Tibial nerve (tissue), 4 donors: ENCODE measurements at places on chromosomes 3 and 15.

GRCh38 chr3:129289201-129289921 lies 10.7 kb downstream of the HMCES start:
- no peak for DNase-seq

GRCh38 chr3:107767897-107768605 lies 245.3 kb downstream of the BBX start:
- DNase-seq = no peak

DNA sequence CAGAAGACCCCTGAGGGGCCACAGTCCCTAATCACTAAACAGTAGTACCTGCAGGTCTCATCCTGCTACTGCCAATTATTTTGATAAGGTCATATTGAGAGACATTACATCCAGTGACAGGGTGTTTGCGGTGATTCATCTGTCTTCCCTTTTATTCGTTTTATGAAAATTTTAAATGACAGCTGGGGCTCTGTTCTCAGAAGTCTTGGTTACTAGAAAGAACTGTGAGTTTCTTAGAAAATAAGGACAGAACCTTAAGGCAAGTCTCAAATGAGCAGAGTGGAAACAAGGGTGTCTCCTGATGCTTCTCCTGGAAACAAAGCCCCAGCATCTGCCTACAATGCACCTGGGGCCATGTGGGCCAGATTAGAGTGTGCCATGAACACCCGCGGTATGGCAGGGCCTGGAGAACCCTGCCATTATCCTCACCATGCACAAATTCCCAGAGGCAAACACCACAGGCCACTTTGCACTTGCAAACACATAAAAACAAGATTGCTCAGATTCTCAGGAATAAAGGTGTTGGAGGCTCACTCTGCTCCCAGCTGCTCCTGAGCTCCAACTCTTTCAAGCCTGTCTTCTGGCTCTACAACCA lies 66.3 kb upstream of the IQSEC1 start:
- DNase-seq = no peak

DNA sequence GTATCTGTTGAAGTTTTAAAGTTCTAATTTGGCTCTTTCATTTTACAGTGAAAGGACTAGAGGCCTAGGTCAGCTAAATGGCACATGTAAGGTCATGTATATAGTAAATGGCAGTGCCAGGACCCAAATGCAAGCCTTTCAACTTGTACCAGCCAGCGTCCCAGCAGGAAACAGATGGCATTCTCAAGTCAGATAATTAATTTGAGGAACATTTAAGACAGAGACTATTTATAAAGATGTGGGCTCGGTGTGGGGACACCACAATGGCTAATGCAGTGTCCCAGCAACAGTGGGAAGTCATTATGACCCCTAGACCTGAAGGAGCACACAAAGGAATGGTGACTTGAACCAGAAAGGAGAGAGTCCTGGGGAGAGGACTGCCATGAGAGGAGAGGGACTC lies 6.1 kb downstream of the MINDY4B start:
- DNase-seq = no peak

DNA sequence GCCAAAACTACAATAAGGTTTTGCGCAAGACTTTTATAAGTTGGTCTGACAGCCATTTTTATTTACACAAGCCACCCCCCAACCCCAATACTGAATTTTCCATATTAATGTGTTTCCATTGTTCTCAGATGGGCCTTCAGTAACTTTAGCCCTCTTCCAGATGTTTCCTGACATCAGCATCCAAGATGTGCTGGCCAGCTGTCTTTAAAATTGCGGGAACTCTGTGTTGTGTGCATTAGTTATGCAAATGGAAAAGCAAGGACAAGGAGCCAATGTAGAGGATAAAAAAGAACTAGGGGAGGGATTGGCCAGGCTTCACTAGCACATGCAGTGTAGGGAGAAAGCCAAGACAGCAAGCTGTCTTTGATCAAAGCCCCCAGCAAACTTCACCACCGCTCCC lies 45.4 kb downstream of the COMMD2 start:
- no peak for DNase-seq

- DNase-seq = no peak
These were observed 8.0 kb downstream of the TGFBR2 start for GRCh38 chr3:30614373-30614772.

- no peak for DNase-seq
These were observed 12.1 kb upstream of the OXSR1 start for GRCh38 chr3:38153221-38153620.

- no peak for DNase-seq
These were observed 260.5 kb downstream of the PTPRG start for GRCh38 chr3:61821823-61822251.

DNA sequence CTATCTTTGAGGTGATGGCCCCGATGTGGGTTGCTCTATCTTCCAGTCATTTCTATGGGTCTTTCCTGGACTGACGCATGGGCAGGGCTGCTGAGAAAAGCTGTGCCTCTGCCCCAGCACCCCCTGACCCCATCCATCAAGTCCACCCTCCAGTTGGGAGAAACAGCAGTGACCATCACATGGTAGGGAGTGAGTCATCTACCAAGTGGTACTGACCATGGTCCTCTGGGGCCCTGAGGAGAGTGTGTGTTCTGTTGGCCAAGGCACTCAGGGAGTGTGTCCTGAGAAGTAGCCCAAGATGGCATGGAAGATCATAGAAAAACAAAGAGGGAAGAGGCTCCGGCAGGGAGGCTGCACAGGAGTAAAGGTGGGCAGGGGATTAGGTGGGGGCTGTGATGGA lies 1.6 kb upstream of the DNAH1 start:
- no peak for DNase-seq

DNA sequence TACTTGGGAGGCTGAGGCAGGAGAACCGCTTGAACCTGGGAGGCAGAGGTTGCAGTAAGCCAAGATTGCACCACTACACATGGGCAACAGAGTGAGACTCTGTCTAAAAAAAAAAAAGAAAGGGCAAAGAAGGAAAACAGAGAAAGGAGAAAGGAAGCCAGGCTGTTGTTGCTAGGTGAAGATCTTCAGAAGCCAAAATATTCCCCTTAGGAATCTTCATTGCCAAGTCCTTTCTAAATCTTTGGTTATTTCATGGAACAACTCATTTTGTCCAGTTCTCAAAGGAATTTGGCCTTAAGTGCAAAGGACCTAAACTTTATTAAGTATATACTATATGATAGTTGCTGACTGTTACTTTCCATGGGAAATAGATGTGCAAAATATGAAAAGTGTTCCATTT lies 59.2 kb upstream of the OSBPL11 start:
- no peak for DNase-seq

DNA sequence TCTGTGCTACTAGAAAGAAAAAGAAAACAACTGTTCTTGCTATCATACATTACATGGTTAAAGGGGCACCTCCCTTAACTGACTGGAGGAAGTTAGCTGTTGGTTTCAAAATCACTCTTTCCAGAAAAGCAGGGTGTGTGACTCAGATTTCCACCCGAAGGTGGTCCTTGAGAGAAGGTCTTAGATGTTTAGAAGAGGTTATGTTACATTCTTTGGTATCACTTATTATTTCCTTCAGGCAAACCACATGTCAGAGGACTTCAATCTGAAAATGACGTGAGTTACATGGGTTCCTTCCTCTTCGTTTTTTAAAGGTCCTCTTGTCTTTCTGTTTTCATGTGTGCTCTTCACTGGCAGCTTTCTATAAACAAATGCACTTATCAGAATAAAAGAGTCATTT lies 307.9 kb upstream of the CBLB start:
- no peak for DNase-seq

- no peak for DNase-seq
These were observed 145.3 kb upstream of the DPH6 start for GRCh38 chr15:35691173-35691761.

DNA sequence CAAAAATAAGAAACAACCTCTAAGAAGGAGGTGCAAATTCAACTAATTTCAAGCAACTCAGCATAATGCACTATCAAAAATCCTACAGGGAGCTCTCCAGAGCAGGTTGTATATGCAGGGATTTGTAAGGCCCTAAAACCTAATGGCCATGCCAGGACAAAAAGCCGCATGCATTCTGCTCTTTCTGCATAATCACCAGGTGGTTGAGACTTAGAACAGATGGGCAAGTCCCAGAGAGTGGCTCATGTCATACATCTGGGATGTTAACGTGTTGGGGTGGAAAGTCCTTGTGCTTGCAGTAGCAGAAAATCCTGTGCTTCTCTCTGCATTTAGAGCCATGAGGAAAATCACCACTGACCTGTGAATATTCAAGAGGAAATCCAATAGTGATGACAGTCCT lies 1002.9 kb downstream of the AGBL1 start:
- DNase-seq = no peak

DNA sequence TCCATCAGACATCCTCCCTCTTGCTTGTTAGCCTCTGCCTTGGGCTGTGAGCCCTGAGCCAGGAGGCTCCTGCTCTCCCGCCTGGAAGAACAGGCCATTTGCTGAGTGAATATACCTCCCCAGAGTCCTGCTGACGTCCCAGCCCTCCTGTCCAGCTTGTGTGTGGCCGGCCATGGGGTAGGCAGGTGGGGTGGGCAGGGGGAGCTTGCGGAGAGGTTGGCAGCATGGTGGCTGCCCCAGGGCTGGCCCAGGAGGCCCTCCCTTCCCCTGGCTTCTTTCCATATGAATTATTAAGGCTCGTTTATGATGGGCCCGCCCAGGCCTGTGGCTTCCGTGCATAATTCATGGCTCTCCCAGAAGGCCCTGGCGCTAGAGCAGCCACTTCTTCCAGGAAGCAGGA lies 18.7 kb downstream of the CACNA2D2 start:
- no peak for DNase-seq

GRCh38 chr15:63391669-63392360 lies 10.2 kb upstream of the CA12 start:
- no peak for DNase-seq

DNA sequence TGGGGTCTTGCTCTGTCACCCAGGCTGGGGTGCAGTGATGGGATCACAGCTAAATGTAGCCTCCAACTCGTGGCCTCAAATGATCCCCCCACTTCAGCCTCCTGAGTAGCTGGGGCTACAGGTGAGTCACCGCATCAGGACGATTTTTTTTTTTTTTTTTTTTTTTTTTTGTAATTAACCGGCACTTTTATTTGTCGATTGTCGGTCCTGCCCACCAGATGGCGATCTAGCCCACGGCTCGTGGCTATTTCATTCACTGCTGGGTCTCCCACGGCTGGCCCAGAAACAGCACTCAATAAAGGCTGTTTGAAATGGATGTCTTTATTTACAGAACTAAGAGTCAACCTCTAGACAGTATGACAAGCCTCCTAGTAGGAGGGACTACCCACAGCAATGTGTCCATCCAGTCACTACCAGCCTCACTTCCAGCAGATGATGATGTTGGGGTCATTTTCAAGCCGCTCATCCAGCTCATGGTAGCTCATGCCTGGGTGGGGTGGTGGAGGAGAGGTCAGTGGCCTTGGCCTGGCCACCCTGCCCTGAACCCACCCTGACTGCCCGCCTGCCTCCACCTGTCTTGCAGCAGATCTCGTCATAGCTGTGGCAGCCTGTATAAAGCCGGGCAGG lies 1.8 kb upstream of the ZMYND10 start:
- DNase-seq = no peak

DNA sequence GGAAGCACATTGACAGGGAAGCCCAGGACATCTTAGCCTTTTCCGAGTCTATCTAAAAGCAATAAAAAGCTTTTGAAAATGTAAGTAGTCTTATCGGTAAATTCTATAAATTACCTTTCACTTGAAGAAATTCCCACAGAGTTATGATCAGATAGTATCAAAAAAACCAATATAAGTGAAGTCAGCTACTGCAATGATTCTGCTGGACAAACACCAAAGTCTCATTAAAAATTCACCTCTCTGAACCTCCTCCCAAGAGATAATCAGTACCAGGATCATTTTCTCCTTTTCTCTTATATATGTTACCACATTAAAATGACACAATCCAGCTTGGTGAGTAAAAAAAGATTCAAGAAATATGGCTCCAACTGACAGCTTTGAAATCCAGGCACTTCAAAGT lies 69.2 kb downstream of the FRMD5 start:
- no peak for DNase-seq

GRCh38 chr3:124007186-124007585 lies 15.3 kb upstream of the ROPN1 start:
- DNase-seq = no peak

DNA sequence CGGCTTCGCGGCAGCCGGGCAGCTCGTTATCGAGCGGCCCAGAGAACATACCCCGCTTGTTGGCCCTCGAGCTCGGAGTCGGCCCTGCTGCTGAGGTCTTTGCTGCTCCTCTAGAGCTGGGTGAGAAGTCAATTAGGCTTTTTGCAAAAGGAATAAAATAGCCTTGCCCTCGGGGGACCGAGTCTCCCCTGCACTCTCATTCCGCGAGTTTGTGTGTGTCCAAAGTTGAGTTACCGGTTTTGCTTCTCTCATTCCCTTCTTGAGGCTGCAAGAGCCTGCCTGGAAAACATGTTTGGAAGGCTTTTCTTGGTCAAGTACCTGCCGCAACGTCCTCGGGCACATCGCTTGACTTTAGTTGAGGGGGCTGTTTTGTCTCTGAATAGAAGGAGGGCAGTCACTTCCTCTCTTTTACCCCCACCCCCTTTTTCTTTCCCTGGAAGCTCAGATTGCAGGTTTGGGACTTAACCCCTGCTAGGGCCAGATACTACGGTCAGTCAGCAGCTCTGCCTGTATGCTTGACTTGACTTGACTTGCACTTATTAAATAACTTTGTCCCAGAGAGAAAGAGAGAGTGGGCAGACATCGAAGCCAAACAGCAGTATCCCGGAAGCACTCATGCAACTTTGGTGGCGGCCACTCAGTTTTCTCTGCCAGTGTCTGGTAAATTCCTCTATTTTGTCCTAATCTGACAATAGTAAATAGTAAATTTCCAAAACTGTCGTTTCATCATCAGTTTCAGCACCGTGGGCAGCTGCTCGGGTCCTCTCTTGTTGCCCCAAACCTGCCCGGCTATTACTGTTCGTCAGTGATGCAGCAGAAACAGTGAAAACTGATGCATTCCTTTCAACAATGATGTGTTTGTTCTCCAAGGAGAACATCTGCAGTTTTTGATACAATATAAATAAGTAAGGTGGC lies 609 bp downstream of the RNF13 start:
- DNase-seq = peak; percentile 11

GRCh38 chr3:53554559-53555067 lies 60.2 kb downstream of the CACNA1D start:
- no peak for DNase-seq

DNA sequence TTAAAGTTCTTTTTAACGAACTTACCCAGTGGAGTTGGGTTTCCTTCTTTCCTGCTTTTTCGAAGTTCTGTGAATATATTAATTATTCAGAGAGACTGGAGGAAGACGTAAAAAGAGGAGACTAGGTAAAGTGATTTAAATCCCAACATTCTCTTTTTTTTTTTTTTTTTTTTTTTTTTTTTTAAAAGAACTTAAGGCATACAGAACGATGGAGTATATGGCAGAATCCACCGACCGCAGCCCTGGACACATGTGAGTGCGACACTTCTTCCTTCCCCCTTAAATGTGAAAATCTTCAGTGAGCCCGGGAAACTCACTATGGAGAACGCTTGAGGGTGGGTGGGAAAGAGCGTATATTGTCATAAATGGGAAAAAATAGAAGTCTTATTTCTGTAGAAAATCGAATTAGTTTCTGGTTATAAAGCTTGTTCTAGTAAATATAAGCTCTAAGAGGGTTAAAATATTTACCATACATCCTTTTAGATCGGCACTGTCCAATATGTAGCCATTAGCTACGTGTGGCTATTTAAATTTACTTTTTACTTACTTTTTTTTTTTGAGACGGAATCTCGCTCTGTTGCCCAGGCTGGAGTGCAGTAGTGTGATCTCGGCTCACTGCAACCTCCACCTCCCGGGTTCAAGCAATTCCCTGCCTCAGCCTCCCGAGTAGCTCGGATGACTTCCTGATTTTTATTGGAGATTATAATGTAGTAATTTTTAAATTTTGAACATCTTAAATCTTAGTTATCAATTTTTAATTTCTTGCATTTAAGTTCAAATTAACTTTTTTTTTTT lies 892 bp downstream of the NMD3 start:
- no peak for DNase-seq
